Right lung (tissue), 10 donors: ENCODE measurements at places on chromosomes 11 and 22. TPM values are rescaled to one million over a fixed set of nuclear protein-coding genes. Genes with fewer than 3 reads are reported as not detected.

GRCh38 chr11:10032935-10033334, 261.1 kb downstream of the SBF2 start:
- DNase-seq: no peak

GRCh38 chr11:73862986-73863385, 13.7 kb downstream of the COA4 start:
- no peak for DNase-seq

DNA sequence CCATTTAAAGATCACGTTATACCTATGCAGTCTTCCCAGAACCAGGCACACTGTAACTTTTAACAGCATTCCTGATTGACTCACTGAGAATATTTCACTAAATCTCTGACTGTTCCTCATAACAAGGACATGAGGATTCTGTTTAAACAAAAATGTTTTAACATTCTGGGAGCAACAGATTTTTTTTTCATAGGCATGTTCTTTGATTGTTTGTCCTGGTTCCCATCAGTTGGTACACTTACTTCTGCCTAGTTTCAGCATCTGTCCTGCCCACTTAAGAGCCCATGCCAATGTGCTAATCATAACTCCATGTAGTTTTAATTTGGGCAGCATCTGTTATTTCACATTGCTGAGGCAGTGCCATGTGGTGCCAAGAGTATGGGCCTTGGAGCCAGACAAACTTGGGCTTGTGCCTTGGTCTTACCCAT, 138.5 kb upstream of the CTSC start:
- DNase-seq: no peak

- DNase-seq: no peak
Measured at GRCh38 chr11:128246810-128247594, 340.4 kb downstream of the ETS1 start.

DNA sequence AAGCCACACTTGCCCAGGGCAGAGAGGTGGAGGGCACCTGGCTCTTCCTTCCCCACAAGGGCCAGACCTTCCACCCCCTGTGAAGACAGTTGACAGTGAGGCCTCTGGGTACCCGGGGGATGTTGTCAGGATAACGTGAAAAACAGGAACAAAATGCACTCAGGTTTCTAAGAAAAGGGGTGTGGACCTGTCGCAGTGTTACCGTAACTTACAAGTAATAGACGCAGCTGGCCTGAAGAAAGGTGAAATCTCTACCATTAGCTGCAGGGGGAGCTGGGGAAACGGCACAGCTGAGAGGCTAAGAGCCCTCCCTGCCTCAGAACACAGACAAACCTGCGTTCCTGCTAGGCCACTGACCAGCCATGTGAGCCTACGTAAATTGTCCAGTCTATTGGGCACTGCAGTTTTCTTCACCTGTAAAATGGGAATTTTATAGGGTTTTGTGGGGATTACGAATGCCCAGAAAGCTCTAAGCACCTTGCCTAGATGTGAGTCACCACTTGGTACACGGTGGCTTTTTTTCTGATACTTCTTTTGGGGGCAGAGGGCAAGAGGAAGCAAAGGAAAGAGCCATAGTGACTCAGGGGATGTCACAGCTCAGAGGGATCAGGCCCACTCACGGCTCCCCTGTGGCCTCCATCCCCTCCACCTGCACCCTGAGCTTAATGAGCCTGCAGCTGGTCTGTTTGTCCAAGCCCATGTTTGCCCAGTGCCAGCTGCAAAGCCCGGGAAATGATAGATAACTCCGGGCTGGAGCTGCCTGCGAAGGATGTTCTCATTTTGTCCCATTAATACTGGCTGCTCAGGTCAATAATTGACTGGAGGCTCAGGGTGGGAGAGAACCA, 18.4 kb upstream of the CABP7 start:
- no peak for DNase-seq

DNA sequence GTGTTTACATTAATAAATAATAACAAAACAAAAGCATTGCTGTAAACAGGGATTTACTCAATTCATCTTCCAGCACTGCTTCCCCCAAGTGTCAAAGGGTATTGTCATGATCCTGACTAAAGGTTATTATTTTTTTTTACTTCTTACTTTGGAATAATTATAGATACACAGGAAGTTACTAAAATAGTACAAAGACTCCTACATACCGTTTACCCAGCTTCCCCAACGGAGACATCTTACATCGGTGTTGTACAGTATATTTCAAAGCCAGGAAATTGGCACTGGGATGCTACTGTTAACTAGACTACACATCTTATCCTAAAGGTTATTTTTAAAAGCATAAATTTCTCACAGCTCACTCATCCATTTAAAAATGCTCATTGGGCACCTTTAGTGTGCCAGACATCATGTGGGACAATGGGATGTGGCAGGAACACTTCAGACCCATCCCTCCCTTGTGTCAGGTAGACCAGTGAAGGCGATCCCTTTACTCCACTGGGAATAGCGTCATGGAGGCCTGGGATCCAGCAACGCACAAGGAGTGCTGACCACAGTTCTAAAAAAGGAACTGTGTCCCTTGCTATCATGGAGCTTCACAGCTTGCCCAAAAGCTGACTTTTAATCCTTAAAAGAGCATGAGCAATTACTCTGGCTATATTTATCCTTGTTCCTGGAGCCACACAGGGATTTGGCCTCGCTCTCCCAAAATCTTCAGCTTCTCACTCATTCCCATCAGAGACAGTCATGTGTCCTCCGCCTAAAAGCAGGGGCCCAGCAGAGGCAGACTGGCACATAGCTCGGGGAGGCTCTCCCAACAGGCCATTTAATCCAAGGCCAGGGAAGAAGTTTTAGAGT, 3.1 kb upstream of the IRAG1 start:
- no peak for DNase-seq

- DNase-seq: no peak
Measured at GRCh38 chr22:25629613-25630012, 65.1 kb downstream of the GRK3 start.

DNA sequence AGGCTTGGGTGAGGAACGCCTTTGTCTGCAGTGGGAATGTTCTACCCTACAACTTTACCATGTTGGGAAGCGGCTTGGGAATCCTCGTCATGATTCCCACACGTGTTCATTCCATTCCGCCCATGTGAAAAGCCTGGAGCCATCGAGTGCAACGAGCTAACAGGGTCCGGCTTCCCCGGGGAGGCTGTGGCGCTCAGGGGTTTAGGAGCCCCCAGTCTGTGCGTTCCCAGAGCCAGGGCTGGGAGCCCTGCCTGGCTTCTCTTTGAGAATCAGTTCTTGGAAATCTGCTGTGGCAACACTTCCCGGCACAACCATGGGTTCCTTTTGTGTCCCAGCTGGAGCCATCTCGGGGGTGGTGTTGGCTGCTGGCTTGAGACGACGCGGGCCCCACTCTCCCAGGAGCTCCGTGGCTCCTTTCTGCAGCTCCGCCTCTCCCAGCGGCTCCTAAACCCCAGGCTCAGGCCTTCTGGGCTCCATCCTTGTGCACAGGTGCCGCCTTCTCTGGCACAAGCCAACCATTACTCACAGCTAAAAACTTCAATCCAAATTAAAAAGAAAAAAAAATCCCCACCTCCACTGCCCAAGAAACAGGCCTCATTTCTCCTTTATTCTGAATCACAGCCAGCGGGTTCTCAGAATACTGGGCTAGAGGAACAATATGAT, 18.7 kb upstream of the PPFIA1 start:
- DNase-seq: no peak

- no peak for DNase-seq
Measured at GRCh38 chr11:39192671-39193070, 2266.8 kb downstream of the LRRC4C start.

GRCh38 chr11:128417607-128418324, 169.6 kb downstream of the ETS1 start:
- no peak for DNase-seq

Gene PTPRJ
- polyA plus RNA-seq: 14.8 TPM

Gene RFPL2
- polyA plus RNA-seq: not detected

Gene MS4A3
- polyA plus RNA-seq: 1.8 TPM

- no peak for DNase-seq
Measured at GRCh38 chr11:88813233-88813915, 252.4 kb downstream of the GRM5 start.

GRCh38 chr11:2237457-2238238, 32.7 kb downstream of the ASCL2 start:
- no peak for DNase-seq

DNA sequence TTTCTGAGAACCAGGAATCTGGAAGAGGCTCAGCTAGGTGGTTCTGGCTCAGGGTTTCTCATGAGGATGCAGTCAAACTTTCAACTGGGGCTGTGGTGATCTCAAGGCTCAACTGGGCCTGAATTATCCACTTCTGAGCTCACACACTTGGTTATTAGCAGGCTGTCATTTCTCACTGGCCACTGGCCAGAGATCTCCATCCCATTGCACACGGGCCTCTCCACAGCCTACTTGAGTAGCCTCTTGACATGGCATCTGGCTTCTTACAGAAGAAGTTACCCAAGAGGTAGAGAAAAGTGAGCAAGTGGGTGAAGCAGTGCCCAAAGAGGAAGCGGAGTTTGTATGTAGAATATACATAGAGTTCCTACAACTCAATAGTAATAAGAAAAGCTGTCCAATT, 16.0 kb downstream of the CALCA start:
- no peak for DNase-seq

DNA sequence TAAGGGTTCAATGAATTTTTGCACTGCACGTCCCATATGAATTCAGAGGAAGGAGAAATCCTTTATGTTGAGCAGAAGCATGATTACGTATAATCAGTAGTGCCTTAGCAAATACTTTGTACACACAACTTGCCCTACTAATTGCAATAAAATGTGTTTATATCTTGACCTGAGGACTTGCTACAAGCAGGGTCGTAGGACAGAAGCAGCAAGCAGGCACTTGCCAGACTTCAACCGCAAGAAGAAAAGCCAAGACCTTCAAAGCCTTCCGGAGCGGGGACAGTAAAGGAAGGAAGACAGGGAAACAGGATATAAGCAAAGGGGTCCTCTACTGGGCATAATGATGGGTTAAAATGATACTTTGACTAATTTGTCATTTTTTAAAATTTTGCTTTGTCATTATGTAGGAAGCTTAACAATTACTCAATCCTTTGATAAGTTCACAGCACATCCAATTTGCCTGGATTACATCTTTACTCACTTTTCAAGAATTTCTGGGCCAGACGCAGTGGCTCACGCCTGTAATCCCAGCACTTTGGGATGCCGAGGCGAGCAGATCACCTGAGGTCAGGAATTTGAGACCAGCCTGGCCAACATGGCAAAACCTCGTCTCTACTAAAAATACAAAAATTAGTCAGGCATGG, 23.2 kb upstream of the UBASH3B start:
- DNase-seq: no peak
